ENCODE measurements at places on chromosomes 7 and 10.

- no peak for DNase-seq
Observed at GRCh38 chr7:44222074-44222473, 21.3 kb downstream of the YKT6 start.

GRCh38 chr10:7488418-7488829, 77.6 kb upstream of the SFMBT2 start:
- no peak for DNase-seq

- no peak for DNase-seq
Observed at GRCh38 chr10:93075369-93076221, 1.9 kb downstream of the CYP26A1 start.

GRCh38 chr10:91996266-91996665, 72.7 kb downstream of the BTAF1 start:
- no peak for DNase-seq

- no peak for DNase-seq
Observed at GRCh38 chr10:120034236-120034635, 141.7 kb downstream of the SEC23IP start.

DNA sequence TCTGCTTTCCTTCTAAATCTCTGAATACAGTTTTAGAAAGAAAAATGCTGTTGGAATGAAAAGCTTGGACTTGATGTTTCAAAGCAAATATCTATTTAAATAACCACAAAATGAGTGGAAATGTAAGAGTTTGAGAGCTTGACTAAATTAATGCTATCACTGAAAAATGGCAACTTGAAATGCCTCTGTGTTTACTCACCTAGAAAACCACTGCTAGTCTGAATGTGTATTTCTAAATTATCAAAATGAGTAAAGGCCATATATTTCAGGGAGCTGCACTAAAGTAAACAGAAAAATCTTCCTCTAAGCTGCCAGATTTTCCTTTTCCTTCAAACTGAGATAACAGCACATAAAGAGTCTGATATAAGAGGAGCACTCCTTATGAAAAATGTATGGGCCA, 87.9 kb downstream of the DPY19L1 start:
- DNase-seq: no peak

DNA sequence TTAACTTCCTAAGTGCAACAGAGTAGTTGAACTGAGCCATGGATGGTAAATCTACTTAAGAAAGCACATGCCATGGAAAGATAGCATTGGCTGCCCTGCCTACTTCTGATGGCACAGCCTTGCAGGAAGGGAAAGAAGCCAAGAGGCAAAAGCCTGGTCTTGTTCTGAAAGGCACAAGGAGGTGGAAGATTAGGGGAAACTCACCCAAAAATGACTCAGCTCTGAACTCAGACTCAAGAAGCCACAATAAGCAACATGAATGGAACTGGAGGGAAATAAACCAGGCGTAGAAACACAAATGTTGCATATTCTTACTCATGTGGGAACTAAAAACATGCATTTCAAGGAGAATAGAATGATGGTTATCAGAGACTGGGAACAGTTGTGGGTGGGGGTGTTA, 20.8 kb upstream of the ALOX5 start:
- DNase-seq: no peak

DNA sequence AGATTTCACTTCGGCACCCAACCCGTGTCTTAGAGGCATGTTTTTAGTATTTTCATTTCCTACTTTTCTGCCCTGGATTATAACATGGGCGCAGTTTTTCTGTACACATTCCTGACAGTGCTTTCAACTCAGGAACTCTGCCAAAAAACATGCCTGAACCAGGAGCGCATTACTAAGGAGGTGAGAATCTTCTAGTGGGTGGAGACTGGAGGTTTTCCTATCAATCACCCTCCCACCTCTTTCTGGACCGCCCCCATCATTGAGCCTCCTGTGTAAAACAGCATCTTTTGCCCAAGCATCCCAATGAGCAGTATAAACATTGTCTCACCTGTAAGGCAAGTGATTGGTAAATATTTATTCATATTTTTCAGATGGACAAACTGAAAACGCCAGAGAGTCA, 53.2 kb downstream of the STK17A start:
- DNase-seq: no peak

GRCh38 chr7:44307301-44307900, 18.0 kb downstream of the CAMK2B start:
- no peak for DNase-seq

GRCh38 chr7:149733924-149734790, 39.2 kb downstream of the ZNF467 start:
- DNase-seq: no peak

DNA sequence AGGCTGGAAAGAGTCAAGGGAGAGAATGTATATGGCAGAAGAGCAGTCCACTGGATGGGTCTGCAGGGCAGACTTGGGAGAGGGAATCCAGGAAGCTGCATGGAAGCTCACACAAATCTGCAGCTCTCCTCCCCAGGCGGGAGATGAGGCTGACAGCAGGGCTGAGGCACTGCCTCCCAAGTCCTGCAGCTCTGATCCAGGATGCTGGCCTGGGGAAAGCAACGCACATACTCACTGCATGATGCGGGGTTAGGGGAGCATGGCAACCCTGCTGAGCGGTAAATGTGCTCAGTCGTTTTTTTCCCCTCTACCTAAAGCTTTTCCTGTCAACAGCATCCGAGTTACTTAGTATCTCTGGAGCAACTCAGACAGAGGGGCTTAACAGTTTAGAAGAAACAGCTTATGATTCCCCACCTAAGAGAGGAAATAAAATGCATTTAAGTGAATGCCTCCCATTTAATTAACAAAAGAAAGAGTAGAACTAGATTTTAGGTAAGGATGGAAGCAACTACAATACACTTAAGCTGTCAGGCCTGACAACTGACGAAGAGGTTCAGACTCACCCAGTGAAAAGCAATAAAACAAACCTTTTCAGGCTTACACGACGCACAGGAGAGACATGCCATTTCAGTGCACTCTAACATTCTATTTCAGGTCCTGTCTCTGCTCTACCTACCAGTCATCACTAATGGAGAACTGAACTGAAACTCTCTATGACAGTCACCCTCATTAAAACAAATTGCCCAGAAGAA, 37.0 kb downstream of the CHCHD3 start:
- no peak for DNase-seq

GRCh38 chr10:69335063-69335587, 56.8 kb downstream of the HK1 start:
- DNase-seq: peak; percentile 50

DNA sequence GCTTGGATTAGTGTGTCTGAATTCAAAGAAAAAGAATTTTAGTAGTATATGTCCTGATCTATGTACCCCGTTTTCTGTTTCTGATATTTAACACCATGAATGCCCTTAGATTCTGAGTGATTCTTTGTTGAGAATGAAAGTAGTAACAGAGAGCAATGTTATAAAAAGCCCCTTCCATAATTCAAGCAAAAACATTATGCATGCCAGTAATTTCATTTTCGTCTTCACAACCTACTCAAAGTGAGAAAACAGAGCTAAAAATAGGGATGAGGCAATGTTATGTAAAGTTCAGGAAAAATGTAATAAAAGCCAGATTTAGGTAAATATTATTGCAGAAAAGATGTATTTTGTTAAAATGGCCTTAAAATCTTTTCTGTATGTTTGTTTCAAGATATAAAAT, 28.1 kb downstream of the PTPRZ1 start:
- no peak for DNase-seq

- no peak for DNase-seq
Observed at GRCh38 chr7:38282081-38282480, 8.6 kb upstream of the TARP start.

DNA sequence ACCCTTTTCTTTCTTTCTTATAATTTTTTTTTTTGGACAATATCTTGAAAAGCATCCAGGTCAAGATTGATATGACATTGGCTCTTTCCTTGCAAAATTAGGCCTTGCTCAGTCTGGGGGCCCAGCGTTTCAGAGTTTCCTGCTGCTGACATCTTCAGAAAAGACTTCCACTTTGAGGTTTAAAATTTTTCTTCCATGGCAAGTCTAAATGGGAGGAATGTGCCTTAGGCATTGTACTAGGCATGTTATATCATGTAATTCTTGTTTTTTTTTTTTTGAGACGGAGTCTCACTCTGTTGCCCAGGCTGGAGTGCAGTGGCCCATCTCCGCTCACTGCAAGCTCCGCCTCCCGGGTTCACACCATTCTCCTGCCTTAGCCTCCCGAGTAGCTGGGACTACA, 48.9 kb upstream of the PDZD8 start:
- no peak for DNase-seq

DNA sequence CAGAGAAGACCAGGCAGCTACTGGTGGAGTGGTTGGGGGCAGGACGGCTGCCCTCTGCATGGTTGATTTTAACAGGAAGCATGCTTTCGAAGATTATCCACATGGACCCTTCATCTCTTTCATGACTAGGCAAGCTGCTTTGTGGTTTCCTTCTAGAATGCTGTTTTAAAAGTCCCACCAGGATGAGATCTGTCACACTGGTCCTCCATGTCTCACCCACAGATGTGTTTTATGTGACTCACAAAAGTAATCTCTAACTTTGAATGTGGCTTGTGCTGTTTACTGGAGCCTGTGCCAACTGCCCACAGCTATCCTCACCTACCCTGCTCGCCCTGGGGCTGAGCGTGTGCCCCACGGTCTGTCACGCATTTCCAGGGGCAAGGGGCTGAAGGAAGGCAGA, 188.8 kb downstream of the GFRA1 start:
- no peak for DNase-seq

GRCh38 chr7:73899731-73900142, 38.8 kb downstream of the TMEM270 start:
- no peak for DNase-seq

GRCh38 chr10:70576803-70577517, 25.6 kb downstream of the PRF1 start:
- DNase-seq: no peak

- DNase-seq: peak; percentile 27
Observed at GRCh38 chr10:6036861-6037321, 25.3 kb downstream of the IL2RA start.

GRCh38 chr7:3910054-3910453, 609.0 kb downstream of the SDK1 start:
- DNase-seq: no peak

DNA sequence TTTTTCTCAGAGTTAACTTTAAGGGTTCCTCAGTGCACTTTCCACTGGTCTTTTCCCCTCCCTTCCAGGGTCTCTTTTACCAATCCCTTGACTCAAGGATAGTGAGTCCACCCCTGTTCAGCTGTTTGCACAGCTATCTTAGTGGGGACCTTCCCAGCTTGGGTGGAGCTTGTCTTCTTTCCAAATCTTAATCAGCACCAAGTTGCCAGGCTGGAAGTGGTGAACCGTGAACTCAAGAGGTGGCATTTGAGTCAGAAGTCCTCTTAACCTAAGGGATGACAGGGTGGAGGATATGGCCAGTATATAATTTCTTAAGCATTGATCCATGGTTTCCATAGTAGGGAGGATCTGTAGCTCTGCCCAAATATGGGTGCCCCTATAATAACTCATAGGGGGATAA, 25.0 kb downstream of the MAPK8 start:
- DNase-seq: no peak

DNA sequence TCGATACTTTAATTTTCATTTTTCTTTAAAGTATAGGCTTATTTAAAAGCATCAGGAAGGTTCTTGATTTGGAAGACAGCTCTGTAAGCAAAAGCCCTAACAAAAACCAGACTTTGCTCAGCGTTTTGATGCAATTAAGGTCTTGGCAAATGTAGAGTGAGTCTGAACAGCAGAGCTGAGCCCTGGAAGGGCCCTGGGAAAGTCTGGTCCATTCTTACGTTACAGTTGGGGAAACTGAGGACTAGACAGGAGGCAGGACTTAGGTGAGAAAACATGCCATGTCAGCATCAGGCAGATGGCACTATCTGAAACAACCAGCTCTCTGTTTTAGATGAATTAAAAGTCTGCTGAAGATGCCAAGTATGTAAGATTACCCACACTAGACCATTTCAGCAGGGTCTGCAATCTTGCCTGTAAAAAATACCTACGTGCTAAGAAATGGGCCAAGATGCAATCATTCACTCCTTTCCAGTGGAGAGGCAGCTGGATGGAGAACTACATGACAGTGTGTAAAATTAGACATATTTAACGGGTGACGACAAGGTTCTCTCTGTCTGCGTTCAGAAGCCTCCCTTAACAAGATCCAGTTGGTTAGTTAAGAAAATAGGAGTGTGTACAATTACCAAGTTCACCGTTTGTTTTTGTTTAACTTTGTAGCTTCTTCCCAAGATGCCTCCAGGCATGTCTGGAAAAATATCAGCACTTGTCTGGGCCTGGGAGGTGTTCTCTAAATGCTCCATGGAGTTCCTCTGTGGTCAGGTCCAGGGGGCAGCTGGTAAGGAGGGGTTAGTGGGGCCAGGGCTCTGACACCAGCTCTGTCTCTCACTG, 502.3 kb upstream of the ZMIZ1 start:
- DNase-seq: no peak

DNA sequence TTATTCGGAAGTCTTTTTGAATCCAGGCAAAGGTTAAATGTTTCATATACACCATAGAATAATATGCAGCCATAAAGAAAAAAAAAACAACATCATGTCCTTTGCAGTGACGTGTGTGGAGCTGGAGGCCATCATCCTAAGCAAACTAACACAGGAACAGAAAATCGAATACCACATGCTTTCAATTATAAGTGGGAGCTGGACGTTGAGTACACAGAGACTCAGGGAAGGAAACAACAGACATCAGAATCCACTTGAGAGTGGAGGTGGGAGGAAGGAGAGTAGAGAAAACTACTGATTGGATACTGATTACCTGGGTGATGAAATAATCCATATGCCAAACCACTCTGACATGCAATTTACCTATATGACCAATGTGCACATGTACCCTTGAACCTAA, 293.4 kb downstream of the KLF6 start:
- no peak for DNase-seq

DNA sequence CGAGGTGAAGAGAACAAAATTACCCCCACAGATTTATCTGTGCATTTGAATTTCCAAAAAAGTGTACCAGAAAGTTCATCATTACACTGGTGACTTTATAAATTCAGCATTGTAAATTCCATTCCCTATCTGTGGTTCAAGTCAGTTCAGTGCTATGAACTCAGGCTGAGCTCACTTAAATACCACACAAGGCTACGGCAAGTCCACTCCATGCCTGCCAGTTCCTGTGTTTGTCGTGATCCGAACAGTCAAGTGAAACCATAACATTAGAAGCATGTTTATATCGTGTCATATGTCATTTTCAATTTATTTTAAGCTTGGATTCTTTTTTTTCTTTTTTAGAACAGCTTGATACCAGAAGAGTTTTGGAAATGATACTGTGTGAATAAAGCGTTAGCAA, 14.8 kb downstream of the MBL2 start:
- no peak for DNase-seq

DNA sequence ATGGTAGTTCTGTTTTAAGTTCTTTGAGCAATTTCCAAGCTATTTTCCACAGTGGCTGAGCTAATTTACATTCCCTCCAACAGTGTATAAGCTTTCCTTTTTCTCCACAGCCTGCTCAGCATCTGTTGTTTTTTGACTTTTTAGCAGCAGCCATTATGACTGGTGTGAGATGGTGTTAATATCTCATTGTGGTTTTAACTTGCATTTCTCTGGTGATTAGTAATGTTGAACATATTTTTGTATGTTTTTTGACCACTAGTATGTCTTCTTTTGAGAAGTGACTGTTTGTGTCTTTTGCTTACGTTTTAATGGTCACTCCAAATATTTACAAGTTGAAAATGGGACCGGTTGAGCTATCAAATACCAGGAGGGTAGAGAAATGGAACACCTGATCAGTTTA, 20.4 kb downstream of the GNG11 start:
- no peak for DNase-seq

- peak; percentile 99 for DNase-seq
Observed at GRCh38 chr10:46030091-46030937, at the start of gene NCOA4. TSS of gene NCOA4 (minus strand) at chr10:46030623. CDS start at chr10:46016680, 13,943 bp downstream.

GRCh38 chr7:53475776-53476175, 440.3 kb downstream of the POM121L12 start:
- DNase-seq: no peak

- no peak for DNase-seq
Observed at GRCh38 chr7:26081638-26082037, 70.4 kb upstream of the NFE2L3 start.
